ENCODE measurements at places on chromosomes 2 and 18.

DNA sequence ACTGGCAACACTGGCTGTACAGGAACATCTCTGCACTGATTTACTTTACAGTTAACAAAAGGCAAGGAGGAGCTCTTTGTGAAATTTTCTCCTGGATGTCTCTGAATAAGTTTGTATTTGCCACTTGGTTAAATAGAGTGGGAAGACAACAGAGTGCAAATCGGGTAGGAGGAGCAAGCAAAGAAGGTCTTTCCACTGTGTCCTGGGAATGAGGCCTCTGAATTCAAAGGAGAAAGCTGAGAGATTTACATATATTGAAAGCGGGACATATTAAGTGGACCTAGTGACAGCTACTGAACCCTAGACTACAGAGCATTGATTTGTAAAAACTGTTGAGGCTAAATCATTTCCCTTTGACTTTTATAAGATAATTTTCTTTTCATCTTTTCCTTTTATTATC, 117.4 kb upstream of the CHRNA1 start:
- DNase-seq, result no peak

DNA sequence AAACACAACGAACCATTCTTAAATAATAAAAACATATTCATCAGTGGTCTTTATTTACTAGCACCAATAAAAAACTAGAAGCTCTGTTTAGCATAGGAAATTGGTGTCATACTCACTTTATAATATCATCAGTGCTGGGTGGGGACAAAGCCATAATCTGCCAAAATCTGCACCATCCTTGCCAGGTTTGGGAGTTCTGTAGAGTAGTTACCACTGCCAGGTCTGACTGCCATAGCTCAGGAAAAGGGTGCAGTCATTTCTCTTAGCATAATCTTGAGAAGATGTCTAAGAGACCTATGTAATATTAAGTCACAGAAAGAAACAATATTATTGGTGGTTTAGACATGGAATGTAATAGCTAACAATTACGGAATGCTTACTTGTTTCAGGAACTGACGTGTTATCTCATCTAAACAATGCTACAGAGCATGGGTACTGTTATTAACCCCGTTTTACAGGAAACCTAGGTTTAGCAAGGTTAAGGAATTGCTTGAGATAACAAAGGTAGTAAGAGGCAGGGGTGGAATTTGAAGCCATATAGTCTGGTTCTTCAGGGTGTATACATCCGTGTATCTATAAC, 1.6 kb upstream of the MARCHF7 start:
- no peak for DNase-seq

GRCh38 chr2:229273723-229274338, 2.7 kb upstream of the PID1 start:
- no peak for DNase-seq

- DNase-seq, result no peak
Observed at GRCh38 chr2:60525899-60526298, 27.6 kb downstream of the BCL11A start.

DNA sequence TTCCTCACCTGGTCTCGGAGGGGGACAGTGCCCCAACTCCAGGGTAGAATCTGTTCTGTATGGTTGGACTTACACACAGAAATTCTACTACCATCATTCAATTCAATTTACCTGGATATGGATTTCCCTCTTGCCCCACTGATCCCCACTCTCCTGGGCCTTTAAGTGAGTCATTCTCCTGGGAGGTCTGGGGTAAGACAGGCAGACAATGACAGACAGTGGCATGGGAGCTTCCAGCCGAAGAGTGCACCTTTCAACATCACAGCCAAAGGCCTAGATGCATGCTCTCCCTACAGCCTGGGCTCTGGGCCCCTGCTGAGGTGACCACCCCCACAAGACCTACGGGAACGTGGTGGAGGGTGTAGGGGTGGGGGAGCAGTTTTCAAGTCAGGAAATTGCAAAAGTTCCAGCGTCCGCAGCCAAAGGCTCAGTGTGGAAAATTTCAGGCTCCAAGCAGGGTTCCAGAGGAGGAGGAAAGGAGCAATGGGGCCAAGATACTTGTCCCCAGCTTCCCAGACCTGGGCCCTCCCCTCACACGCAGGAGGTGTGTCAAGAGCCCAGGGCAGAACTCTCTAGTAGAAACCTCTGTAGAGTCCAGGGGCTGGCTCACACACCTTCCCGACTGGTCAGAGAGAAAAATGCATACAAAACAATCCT, 296.4 kb downstream of the CYP26B1 start:
- no peak for DNase-seq

GRCh38 chr18:55224086-55224625, 264.9 kb upstream of the CCDC68 start:
- DNase-seq, result no peak
